NCI-H1092 (cell line): ENCODE measurements at places on chromosomes 7 and 10.

GRCh38 chr10:7306147-7306546, 104.7 kb downstream of the SFMBT2 start:
- no peak for DNase-seq

DNA sequence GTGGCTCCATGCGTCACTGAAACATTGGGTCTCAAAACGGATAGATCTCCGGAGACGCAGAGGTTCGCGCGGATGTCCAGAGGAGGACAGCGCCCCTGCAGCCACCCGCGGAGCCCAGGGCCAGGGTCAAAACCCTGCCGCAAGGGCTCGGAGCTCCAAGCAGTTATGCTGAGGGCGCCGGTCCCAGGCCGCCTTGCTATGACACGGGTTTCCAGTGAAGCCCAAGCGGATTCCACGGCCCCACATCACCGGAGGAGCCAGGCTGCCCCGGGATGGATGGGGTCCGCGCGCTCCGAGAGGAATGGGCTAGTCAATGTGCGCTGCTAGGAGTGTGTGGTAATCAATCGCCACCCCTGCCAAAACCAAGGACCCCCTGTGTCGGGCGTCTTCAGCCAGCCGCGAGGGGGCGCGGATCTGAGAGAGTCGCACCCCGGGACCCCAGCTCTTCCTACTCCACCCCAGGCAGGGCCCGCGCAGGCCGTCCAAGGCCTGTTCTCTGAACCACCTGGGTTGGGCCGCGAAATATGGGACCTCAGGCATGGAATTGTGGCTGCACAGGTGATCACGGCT, 5.6 kb upstream of the EMX2 start:
- DNase-seq, result no peak

- no peak for DNase-seq
Measured at GRCh38 chr7:101519324-101520023, 109.6 kb downstream of the MYL10 start.

GRCh38 chr10:101602761-101603398, 14.8 kb downstream of the DPCD start:
- peak; percentile 20 for DNase-seq

DNA sequence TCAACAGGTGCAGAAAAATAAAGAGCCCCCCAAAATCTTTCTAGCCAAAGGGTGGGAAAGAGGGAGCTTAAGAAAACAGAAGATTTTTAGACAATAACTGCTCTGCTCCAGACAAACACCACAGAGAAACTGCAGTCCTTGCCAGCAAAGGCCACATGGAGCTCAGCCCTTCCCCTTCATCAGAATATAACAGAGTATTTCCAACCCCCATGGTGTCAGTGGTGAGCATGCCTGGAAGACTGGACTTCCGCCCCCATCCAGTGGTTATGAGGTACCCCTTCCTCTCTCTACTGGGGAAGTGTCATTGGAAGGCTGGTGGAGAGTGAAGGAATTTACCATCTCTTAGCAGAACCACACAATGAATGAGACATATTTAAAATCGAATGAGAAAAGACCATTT, 1007.3 kb upstream of the CELF2 start:
- no peak for DNase-seq

GRCh38 chr10:95356190-95356955, 65.6 kb upstream of the PDLIM1 start:
- DNase-seq, result no peak

DNA sequence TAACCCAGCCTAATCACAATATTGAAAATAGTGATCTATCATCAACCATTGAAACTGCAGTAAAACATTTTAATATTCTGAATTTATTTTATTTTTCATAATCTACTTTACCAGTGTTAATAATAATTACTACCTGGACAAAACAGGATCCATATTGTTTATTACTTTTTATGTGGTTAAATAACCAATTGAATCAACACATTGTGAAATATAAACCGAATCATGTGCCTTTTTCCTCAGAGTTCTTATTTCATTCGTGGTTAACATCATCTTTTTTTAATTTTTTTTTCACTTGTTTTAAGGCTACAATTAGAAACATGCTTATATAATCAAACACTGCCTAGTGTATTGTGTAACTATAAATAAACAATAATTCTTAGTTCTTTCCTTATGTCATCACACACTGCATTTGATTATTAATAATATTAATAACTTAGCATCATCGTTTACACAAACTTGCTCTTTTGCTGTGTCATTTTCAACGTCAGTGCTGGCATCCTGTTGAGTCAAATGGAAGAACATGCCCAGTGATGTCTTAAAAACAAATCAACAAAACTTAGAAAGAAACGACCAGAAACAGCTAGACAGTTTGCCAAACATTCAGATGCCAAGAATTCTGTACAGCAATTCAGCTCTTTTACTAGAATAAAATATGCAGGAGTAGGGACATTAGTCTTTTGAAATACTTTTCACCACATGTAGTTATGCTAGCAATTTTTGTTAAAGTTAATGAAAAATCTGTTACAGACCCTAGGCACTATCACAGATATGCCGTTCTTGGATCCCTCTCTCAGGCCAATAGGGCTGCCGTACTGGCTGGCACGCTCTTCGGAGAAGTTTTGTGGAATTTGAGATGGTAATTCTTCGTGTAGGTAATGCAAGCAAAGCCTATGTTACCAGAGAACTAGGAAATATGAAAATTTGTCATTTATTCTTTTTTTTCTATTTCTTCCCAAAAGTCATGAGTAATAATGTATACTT, 330.4 kb upstream of the SEMA3A start:
- no peak for DNase-seq

- no peak for DNase-seq
Measured at GRCh38 chr10:24378126-24378920, 169.4 kb downstream of the KIAA1217 start.

GRCh38 chr10:69963835-69964710, 88.6 kb upstream of the MACROH2A2 start:
- DNase-seq, result no peak

GRCh38 chr10:109239371-109239770, 683.9 kb downstream of the XPNPEP1 start:
- DNase-seq, result no peak

GRCh38 chr7:41319581-41319980, 383.3 kb downstream of the INHBA start:
- no peak for DNase-seq

DNA sequence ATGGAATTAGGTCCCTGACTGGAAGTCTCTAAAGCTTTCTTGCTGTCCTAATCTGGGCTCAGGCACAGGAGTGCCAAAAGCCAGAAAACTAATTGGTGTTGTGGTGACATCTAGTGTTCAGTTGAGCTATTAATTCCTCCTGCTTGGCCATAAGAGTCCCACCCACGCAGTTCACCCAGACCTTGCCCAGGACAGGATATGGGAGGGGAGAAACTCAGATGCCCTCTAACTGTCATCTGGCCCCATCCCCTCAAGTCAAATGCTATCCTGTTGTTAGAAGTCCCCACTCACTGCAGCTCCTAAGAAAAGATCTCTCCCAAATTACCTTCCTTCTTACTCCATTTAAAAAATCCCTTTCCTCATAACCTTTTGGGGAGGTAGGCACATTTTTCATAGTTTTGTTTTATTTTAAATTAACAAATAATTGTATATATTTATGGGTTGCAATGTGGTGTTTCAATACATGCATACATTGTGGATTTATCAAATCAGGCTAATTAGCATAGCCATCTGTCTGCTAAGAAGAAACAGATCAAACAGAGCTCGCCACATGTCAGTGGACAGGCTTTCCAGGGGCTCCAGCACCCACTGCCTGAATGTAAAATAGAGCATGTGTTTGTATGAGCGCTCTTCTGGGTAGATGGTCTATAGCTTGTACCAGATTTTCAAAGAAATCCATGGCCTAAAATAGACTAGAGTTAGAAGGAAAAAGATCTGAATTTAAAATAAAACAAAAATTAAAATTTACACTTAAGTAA, 84.0 kb downstream of the GSAP start:
- peak; percentile 77 for DNase-seq

- peak; percentile 1 for DNase-seq
Measured at GRCh38 chr7:116591202-116592040, 66.6 kb downstream of the CAV1 start.

GRCh38 chr10:48658243-48658974, 26.3 kb upstream of the WDFY4 start:
- peak; percentile 49 for DNase-seq

- no peak for DNase-seq
Measured at GRCh38 chr10:12742771-12743170, 258.7 kb downstream of the CCDC3 start.

- no peak for DNase-seq
Measured at GRCh38 chr10:122525788-122526187, 34.8 kb upstream of the DMBT1 start.

- DNase-seq, result no peak
Measured at GRCh38 chr7:24854866-24855265, 97.6 kb upstream of the GSDME start.

- no peak for DNase-seq
Measured at GRCh38 chr7:106372126-106372525, 87.3 kb upstream of the NAMPT start.

GRCh38 chr10:94315024-94315451, 47.7 kb downstream of the NOC3L start:
- DNase-seq, result no peak

DNA sequence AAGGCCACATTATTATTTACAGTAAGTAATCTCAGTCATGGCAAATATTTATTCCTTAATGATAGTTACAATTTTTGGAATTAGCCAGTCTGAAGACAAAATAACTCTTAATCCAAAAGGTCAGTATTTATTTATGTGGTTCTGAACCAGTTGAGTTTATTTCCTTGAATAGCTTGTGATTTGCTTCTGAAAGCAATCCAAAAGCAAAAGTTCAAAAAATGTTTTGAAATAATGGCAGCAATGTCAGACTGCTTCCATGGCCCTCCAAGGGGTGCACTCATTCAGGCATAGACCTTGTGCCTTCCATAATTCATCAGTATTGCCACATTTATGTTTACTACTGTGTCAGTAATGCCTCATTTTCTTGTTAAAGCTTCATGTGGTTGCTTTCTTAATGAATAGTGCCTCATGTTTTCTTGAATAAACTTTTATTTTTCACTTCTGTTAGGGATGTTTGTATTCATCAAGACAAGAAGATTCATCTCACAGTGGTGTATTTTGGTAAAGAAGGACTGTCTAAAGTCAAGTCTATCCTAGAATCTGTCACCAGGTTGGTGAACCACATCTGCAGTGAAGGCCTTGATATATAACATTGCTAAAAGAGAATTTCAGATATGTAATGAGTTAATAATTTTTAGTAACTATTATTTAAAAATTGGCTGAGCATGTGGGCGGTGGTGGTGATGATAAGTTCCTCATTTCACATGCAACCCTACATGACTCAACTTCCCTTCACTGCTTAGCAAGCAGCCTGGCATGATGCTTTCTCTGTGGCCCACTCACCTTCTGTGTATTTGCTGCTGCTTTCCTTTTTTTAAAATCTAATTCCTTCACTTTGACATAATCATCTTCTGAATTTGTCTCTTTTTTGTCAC, 22.0 kb downstream of the CSGALNACT2 start:
- no peak for DNase-seq

GRCh38 chr10:121994429-121994941, 5.5 kb downstream of the TACC2 start:
- no peak for DNase-seq

DNA sequence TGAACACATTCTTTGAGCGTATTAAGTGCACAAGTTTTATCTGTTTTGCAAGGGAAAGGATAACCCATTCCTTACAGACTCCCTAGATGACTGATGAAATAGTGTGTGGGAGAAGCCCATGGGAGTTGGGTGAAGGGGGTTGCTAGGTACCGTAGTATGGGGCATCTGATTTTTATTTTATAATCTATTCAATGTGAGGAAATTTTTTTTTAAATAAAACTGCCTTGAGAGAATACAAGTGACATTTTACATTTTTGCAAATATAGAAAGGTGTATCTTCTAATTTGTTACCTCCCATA, 1.4 kb downstream of the BTAF1 start:
- no peak for DNase-seq

DNA sequence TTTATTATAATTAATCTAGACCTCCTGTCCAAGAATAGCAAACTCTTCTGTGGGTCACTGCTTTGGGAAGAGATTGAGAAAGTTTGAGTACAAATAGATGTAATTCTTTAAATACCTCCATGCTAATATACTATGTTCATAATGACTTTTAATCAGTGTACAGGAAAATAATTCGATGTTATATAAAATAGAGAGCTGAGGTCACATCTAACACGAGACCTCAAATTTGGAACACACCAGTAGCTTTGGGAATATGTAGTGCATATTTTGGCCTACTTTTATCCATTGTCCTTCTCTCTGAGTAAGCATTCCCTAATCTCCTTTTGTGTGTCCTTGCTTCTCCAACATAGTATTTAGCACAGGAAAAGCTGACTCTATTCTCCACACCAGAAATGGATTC, 27.3 kb upstream of the CABCOCO1 start:
- no peak for DNase-seq

DNA sequence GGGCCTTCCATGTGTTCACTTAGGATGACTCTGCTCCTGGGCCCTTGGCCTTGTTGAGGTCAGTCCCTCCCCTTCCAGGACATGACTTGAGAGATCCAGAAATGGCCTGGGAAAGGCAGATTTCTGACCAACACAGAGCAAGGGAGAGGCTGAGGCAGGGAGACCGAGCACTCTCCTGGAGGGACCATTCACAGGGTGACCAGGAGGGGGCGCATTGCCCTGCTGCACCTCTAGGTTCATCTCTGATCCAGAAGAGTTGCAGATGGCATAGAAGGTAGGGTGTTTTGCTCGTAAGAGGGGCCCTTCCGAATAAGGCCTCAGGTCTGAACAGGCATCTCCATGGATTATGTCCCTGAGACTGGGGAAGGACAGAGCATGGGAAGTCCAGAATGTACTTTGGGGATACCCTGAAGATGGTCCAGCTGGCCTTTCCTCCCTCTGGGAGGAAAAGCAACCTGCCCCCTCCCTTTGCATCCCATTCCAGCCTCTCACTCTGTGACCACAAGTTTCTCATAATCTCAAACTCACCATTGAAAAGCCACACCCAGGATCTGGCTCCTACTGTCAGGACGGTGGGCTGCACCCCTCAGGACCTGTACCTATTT, 6.6 kb downstream of the DMBT1 start:
- DNase-seq, result no peak

- no peak for DNase-seq
Measured at GRCh38 chr7:50791938-50792341, 9.2 kb upstream of the GRB10 start.

GRCh38 chr7:155839461-155839860, 27.2 kb upstream of the SHH start:
- DNase-seq, result no peak

DNA sequence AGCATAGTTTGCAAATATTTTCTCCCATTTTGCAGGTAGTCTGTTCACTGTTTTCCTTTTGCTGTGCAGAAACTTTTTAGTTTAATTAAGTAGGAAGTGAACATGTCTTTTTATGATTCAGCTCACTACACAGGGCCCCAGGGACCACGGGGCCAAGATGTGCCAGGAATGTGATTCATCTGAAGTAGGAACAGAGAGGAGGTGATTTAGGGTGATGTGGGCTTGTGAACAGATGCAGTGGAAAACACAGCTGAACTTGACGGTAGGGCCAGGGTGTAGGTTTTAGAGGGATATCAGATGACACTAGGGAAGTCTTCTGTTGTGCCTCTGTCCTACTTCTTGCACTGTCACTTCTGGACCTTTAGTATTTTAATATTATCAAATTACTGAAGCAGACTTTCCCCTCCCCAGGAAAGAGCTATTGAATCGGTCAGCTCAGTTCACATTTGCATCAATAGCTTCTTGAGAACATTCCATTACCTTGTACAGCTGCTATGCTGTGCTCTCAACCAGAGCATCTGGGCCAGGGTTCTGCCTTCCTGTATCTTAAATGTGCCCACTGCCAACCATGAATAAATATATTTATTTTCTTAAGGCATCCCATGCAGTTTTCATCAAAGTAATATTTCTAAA, 96.9 kb downstream of the OSBPL3 start:
- DNase-seq, result no peak
